ENCODE measurements at places on chromosomes 7 and 10. TPM values are rescaled to one million over a fixed set of nuclear protein-coding genes. Genes with fewer than 3 reads are reported as not detected.

GRCh38 chr7:151992375-151992774, 33.1 kb upstream of the GALNT11 start:
- H3K27me3 ChIP-seq: no peaks in the 10 kb centered on the region
- no peaks in the 10 kb centered on the region for H3K4me1 ChIP-seq
- no peak overlapping the region for H3K27ac ChIP-seq
- no peak overlapping the region for H3K4me3 ChIP-seq
- H3K36me3 ChIP-seq: no peaks in the 10 kb centered on the region

- peaks cover 12% of the 10 kb centered on the region for H3K4me1 ChIP-seq
- no peak overlapping the region for H3K27ac ChIP-seq
- peaks cover 47% of the 10 kb centered on the region for H3K27me3 ChIP-seq
- DNase-seq: no peak
- H3K36me3 ChIP-seq: no peaks in the 10 kb centered on the region
Observed at GRCh38 chr7:132576721-132577085, 433 bp upstream of the PLXNA4 start.

DNA sequence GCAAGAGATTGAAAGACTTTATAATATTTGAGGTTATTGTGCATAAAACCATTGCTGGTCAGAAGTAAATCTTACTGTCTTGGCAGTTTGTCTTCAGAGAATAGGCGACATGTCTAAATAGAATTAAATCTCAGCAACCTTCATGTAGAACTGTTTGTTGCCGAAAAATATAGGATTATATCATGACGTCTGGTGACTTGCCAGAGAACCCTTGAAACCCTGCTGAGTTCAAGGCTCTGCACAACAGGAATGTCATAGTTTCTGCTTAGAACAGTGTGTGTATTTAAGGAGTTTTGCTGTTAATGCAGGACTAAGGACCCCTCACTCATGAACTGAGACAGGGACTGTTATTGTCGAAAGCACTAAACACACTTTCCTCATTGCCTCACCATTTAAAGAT, 206.4 kb upstream of the ETV1 start:
- no peaks in the 10 kb centered on the region for H3K27me3 ChIP-seq
- H3K27ac ChIP-seq: no peak overlapping the region
- no peaks in the 10 kb centered on the region for H3K4me1 ChIP-seq
- H3K4me3 ChIP-seq: no peak overlapping the region
- H3K36me3 ChIP-seq: no peaks in the 10 kb centered on the region
- DNase-seq: no peak

Gene SPDYE2B
- total RNA-seq: not detected

Gene CXCL12
- 84.4 TPM for total RNA-seq

- no peaks in the 10 kb centered on the region for H3K27me3 ChIP-seq
- no peak for DNase-seq
- H3K27ac ChIP-seq: no peak overlapping the region
- no peaks in the 10 kb centered on the region for H3K4me1 ChIP-seq
Observed at GRCh38 chr7:91165846-91166230, 98.4 kb upstream of the FZD1 start.

Gene GPER1
- total RNA-seq: 1.1 TPM

Gene GNGT1
- total RNA-seq: not detected

- H3K4me1 ChIP-seq: no peaks in the 10 kb centered on the region
- no peak overlapping the region for H3K4me3 ChIP-seq
- peaks cover 13% of the 10 kb centered on the region for H3K27me3 ChIP-seq
- H3K27ac ChIP-seq: no peak overlapping the region
- no peak for DNase-seq
Observed at GRCh38 chr7:151007469-151007898, 16.7 kb downstream of the NOS3 start.

Gene LIPJ
- 0.23 TPM for total RNA-seq

- H3K27ac ChIP-seq: no peak overlapping the region
- no peaks in the 10 kb centered on the region for H3K4me1 ChIP-seq
- no peak for DNase-seq
- no peaks in the 10 kb centered on the region for H3K27me3 ChIP-seq
- no peak overlapping the region for H3K4me3 ChIP-seq
Observed at GRCh38 chr10:4093438-4093837, 308.4 kb upstream of the KLF6 start.

GRCh38 chr7:44093102-44093641, 10.8 kb upstream of the POLM start:
- H3K27me3 ChIP-seq: no peaks in the 10 kb centered on the region
- no peaks in the 10 kb centered on the region for H3K36me3 ChIP-seq
- peak; percentile 2 for DNase-seq
- H3K27ac ChIP-seq: no peak overlapping the region
- H3K4me3 ChIP-seq: no peak overlapping the region

All from psoas muscle (tissue), 8 donors.